ENCODE measurements at places on chromosomes 5 and 9.

GRCh38 chr9:13603921-13604320 lies 324.4 kb upstream of the MPDZ start:
- no peaks in the 10 kb centered on the region for H3K4me1 ChIP-seq
- H3K27ac ChIP-seq = no peak overlapping the region
- H3K27me3 ChIP-seq = no peaks in the 10 kb centered on the region
- no peaks in the 10 kb centered on the region for H3K36me3 ChIP-seq
- H3K4me3 ChIP-seq = no peak overlapping the region

GRCh38 chr9:130183133-130183762 lies 11.0 kb downstream of the NCS1 start:
- no peaks in the 10 kb centered on the region for H3K36me3 ChIP-seq
- H3K4me1 ChIP-seq = no peaks in the 10 kb centered on the region
- DNase-seq = no peak
- H3K27ac ChIP-seq = no peak overlapping the region
- no peaks in the 10 kb centered on the region for H3K27me3 ChIP-seq

- peaks cover 28% of the 10 kb centered on the region for H3K36me3 ChIP-seq
- no peaks in the 10 kb centered on the region for H3K27me3 ChIP-seq
- no peak overlapping the region for H3K4me3 ChIP-seq
- no peak overlapping the region for H3K27ac ChIP-seq
- DNase-seq = peak; percentile 49
These were observed 13.5 kb downstream of the MOCS2 start for GRCh38 chr5:53095931-53096525.

DNA sequence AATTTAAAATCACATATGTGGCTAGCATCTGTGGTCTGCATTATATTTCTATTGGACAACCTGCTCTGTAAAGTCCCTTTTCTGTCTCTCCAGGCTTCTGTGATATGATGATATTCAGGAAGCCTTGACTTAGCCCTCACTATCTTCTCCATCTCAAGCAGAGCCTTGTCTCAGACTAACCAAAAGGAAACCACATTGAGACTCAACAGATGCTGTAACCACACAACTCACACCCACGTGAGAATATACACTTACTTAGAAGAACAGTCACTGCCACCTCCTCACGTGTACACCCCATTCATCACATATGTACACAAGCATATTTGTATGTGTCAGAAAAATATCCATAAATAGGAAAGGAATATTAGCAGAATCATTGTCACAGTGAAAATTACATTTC lies 33.6 kb downstream of the HTR4 start:
- H3K4me1 ChIP-seq = peaks cover 26% of the 10 kb centered on the region
- no peak overlapping the region for H3K4me3 ChIP-seq
- no peaks in the 10 kb centered on the region for H3K36me3 ChIP-seq

GRCh38 chr9:2022560-2022959 lies 7.4 kb downstream of the SMARCA2 start:
- no peak for DNase-seq
- H3K4me1 ChIP-seq = peaks cover 80% of the 10 kb centered on the region
- no peaks in the 10 kb centered on the region for H3K36me3 ChIP-seq
- H3K27me3 ChIP-seq = no peaks in the 10 kb centered on the region
- H3K4me3 ChIP-seq = no peak overlapping the region
- peak overlapping the region; percentile 43 for H3K27ac ChIP-seq

DNA sequence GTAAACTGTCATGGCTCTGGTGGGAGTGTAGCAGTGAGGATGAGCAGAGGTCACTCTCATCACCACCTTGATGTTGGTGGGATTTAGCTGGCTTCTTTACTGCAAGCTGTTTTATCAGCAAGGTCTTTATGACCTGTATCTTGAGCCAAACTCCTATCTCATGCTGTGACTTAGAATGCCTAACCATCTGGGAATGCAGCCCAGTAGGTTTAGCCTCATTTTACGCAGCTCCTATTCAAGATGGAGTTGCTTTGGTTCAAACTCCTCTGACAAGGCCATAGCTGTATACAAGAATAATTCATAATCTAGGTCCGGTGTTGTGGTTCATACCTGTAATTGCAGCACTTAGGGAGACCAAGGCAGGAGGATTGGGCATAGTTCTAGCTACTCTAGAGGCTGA lies 85.1 kb downstream of the ARRDC3 start:
- H3K4me3 ChIP-seq = no peak overlapping the region
- H3K27ac ChIP-seq = no peak overlapping the region
- no peak for DNase-seq
- H3K36me3 ChIP-seq = no peaks in the 10 kb centered on the region
- no peaks in the 10 kb centered on the region for H3K4me1 ChIP-seq

DNA sequence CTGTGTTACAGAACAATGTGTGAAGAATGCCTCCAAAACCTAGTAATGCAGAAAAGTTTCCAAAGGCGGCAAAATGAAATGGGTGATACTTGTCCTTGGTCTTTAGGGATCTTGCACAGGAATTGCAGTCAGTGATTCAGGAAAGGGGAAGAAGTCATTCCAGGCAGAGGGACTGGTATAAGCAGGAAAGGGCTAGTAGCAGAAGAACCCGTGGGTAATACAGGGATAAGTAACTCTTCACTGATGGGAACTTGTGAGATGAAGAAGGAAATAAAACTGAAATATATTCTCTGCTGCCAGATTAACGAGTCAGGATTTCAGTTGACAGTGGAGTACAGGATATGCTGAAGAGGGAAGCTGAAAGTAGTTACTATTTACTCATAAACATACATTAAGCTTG lies 1.2 kb downstream of the SRFBP1 start:
- peak; percentile 7 for DNase-seq
- H3K36me3 ChIP-seq = no peaks in the 10 kb centered on the region
- no peak overlapping the region for H3K4me3 ChIP-seq
- H3K27ac ChIP-seq = peak overlapping the region; percentile 68

DNA sequence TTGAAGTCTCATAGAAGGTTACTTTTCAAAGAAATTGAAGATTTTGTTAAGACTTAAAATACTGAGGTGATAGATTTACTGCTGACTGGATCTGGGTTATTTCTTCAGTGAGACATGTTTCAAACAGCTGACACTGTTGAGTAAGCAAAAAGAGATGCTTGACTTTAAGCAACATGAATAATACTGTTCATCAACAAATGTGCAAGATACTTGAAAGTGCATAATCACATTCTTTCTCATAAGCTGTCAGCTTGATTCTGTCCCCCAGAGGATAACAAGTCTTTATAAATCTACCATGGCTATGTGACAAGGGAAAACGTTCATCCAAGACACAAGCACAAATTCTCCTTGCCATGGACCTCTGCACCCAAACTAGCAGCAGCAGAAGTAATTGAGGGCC lies 260.1 kb upstream of the CDH18 start:
- H3K4me1 ChIP-seq = no peaks in the 10 kb centered on the region
- no peak overlapping the region for H3K4me3 ChIP-seq
- H3K36me3 ChIP-seq = no peaks in the 10 kb centered on the region
- no peak overlapping the region for H3K27ac ChIP-seq
- no peaks in the 10 kb centered on the region for H3K27me3 ChIP-seq
- no peak for DNase-seq

GRCh38 chr5:2453781-2454180 lies 297.7 kb downstream of the IRX2 start:
- no peak for DNase-seq
- H3K27ac ChIP-seq = no peak overlapping the region
- H3K4me1 ChIP-seq = no peaks in the 10 kb centered on the region
- no peaks in the 10 kb centered on the region for H3K36me3 ChIP-seq

- no peak overlapping the region for H3K4me3 ChIP-seq
- H3K27ac ChIP-seq = no peak overlapping the region
- H3K27me3 ChIP-seq = no peaks in the 10 kb centered on the region
- no peaks in the 10 kb centered on the region for H3K4me1 ChIP-seq
These were observed 1190.1 kb downstream of the CDH12 start for GRCh38 chr5:21663082-21663481.

DNA sequence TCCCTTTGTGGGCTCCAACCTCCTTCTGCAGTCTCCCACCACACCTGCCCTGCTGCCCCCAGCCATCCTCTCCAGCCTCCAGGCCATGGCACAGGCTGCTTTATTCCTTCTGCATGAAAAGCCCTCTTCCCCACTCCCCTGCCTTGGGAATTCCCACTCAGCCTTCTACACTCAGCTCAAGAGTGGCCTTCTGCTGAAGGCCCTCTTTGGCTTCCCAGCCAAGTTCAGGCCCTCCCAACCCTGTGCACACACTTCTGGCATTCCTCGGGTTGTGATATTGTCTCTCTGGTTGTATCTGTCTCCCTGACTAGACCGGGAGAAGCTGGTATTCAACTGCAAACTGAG lies 5.7 kb downstream of the SHB start:
- no peaks in the 10 kb centered on the region for H3K27me3 ChIP-seq
- no peak for DNase-seq
- peaks cover 8% of the 10 kb centered on the region for H3K4me1 ChIP-seq
- H3K27ac ChIP-seq = no peak overlapping the region
- H3K4me3 ChIP-seq = no peak overlapping the region

GRCh38 chr5:8520917-8521316 lies 652.0 kb downstream of the MTRR start:
- no peak overlapping the region for H3K27ac ChIP-seq
- no peaks in the 10 kb centered on the region for H3K36me3 ChIP-seq
- H3K27me3 ChIP-seq = no peaks in the 10 kb centered on the region
- H3K4me3 ChIP-seq = no peak overlapping the region
- DNase-seq = no peak

DNA sequence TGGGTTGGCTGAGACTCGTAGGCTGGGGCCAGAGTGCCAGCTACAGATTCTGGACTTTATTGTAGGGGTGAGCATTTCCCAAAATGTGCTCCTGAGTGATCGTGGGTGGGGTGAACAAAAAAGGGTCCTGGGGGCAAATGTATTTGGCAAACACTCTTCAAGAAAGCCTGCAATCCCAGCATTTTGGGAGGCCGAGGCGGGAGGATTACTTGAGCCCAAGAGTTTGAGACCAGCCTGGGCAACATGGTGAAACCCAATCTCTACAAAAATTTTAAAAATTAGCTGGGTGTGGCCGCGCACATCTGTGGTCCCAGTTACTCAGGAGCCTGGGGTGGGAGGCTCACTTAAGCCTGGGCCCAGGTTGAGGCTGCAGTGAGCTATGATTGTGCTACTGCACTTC lies 55.5 kb upstream of the CDKN2AIPNL start:
- H3K27me3 ChIP-seq = peaks cover 3% of the 10 kb centered on the region
- peaks cover 22% of the 10 kb centered on the region for H3K4me1 ChIP-seq
- no peak overlapping the region for H3K4me3 ChIP-seq
- no peak for DNase-seq
- H3K27ac ChIP-seq = no peak overlapping the region
- no peaks in the 10 kb centered on the region for H3K36me3 ChIP-seq

DNA sequence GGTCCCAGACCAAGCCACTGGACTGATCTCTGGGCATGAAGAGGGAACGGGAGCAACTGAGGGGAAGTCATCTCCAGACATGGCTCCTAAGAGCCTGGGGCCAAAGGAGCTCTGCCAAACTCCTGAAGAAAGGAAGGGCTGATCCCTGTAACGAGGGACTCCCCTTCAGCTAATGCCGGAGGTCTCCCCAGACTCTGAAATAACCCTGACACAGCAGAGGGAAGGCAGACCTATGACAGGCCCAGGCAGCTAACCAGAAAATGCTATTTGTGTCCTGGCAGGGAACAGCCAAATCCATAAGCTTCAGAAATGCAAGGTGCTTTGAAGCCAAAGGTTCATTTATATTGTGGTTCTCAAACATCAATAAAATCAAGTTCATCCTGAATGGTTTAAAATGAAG lies 30.9 kb downstream of the APTX start:
- H3K27me3 ChIP-seq = no peaks in the 10 kb centered on the region
- peaks cover 33% of the 10 kb centered on the region for H3K36me3 ChIP-seq
- DNase-seq = no peak

DNA sequence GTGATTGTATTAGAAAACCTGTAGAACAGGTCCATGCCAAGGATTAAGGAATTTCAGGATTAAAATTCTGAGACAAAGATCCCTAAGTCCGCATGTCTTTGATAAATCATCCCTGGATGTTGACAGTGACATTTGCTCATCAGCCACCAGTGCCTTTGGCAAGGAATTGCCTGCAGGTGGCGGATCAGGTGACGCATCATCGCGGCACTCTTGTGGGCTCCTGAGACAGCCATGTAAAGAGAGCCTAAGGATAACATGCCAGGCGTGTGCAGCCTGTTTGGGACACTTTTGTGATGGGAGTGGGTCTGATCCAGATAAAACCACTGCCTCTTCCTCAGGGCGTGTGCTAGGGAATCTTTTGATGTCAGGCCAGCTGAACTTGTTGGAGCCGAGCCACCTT lies 40.6 kb downstream of the ADCY2 start:
- no peak for DNase-seq
- no peaks in the 10 kb centered on the region for H3K36me3 ChIP-seq
- no peak overlapping the region for H3K27ac ChIP-seq
- no peaks in the 10 kb centered on the region for H3K4me1 ChIP-seq

- H3K36me3 ChIP-seq = no peaks in the 10 kb centered on the region
- no peaks in the 10 kb centered on the region for H3K4me1 ChIP-seq
- H3K4me3 ChIP-seq = no peak overlapping the region
- DNase-seq = no peak
These were observed 259.2 kb downstream of the PDZD2 start for GRCh38 chr5:31898036-31898632.

DNA sequence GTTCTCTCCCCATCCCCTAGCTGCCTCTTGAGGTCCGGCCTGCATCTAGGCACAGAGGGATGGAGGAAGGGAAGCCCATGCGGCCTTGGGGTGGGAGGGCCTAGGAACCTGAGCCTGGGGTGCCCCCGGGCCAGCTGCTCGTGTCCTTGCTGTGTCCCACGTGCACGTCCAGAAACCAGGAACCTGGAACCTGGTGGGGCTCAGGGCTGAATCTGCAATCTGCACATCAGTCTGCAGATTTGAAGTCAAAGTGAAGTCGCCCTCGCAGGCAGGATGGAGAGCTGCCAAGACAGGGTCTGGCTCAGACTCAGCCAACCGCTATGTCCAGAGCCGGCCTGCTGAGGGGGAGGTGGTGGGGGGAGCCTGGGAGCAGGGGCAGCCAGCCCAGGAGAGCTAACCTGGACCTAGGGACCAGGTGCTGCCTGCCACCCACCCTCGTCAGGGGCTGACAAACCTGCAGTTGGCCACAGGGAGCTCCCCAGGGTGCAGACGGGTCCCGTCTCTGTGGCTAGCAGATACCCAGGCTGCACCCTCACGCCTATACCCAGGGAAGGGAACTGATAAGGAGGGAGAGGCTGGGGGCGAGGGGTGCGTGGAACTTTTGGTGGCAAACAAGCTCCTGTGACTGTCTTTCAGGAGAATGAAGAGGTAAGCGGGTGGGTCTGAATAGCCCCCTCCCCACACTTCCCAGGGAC lies 103.5 kb upstream of the SIMC1 start:
- H3K36me3 ChIP-seq = no peaks in the 10 kb centered on the region
- H3K4me1 ChIP-seq = peaks cover 18% of the 10 kb centered on the region

DNA sequence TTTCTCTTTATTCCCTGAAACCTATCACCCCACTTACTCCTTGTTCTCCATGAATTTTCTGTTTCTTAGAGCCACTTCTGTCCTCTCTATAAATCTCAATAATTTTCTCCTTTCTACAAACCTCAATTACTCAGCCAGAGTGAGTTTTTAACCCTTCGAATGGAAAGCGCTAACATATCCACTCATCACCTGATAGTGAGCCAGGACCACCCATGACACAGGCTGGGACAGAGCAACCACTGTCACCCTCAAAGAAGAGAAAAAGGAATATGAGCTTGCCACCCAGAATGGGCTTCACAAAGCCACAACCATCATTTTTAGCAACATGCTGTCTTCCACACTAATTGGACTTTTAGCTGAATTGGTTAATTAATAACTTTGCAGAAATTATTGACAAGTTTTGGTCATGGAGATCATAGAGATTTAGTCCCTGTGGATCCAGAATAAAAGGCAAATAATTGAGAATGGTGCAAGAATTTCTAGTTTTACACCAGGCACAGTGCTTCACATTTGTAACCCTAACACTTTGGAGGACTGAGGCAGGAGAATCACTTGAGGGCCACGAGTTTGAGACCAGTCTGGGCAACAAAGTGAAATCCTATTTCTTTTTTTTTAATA lies 32.1 kb upstream of the SELENOP start:
- H3K4me3 ChIP-seq = no peak overlapping the region
- no peak for DNase-seq
- no peaks in the 10 kb centered on the region for H3K27me3 ChIP-seq
- H3K4me1 ChIP-seq = no peaks in the 10 kb centered on the region
- no peak overlapping the region for H3K27ac ChIP-seq
